ENCODE measurements at places on chromosomes 1 and 21.

- no peak for DNase-seq
Observed at GRCh38 chr1:225464851-225465792, 37.3 kb upstream of the LBR start.

GRCh38 chr1:102970496-102971078, 137.7 kb downstream of the COL11A1 start:
- no peak for DNase-seq

DNA sequence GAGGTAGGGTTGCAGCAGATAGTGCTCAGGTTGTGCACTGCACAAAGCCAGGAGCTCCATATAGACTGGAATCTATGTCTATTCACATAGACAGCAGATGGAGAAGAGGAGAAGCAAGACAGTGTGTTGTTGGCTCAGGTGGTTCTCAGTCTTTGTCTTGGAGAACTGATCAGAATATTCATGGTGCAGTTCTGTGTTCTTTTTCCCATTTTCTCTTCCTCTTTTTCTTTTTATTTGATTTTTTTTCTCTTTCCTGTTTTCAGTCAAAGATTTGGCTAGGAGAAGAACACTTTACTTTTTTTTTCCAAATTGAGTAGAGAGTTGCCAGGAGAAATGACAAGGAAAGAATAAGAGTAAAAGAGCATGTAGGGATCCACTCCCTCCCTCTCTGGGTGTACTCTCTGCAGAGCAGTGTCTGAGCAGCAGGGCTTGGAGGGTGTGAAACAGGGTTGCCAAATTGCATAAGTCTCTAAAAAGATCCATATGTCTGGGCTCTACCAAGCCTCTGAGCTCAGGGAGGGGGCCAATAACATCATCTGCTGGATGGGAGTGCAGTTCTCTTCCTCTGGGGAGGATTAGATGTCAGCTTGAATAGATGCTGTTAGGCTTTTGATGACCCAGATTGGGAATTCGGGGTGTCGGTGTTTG, 8.7 kb upstream of the CD34 start:
- DNase-seq = no peak

GRCh38 chr1:112057736-112058135, 68.3 kb upstream of the KCND3 start:
- DNase-seq = no peak

DNA sequence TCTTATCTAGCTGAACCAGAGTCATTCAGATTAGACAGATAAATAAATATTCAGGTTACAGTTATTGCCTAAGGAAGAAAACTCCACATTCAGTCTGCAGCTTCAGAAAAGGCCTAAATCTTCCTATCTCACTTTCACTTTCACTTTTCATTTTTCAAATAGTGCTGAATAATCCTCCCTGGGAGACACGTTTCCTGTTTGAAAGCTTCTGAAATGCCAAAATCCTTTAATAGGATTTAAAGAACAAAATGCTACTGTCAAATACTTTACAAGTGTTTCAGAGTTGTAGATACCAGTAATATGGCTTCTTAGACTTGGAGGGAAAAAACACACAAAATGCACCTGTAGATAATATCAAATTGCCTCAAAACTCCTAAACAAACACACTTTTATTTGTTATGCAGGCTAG, 3.9 kb downstream of the PSMB2 start:
- no peak for DNase-seq

GRCh38 chr1:111704240-111704639, 35.0 kb downstream of the INKA2 start:
- no peak for DNase-seq
